ENCODE measurements at places on chromosomes 12 and 14.
A peak's percentile ranks its signal among the peaks of the same experiment; 100 is the strongest.

- DNase-seq: no peak
Observed at GRCh38 chr14:68525516-68525915, 267.4 kb downstream of the ZFP36L1 start.

DNA sequence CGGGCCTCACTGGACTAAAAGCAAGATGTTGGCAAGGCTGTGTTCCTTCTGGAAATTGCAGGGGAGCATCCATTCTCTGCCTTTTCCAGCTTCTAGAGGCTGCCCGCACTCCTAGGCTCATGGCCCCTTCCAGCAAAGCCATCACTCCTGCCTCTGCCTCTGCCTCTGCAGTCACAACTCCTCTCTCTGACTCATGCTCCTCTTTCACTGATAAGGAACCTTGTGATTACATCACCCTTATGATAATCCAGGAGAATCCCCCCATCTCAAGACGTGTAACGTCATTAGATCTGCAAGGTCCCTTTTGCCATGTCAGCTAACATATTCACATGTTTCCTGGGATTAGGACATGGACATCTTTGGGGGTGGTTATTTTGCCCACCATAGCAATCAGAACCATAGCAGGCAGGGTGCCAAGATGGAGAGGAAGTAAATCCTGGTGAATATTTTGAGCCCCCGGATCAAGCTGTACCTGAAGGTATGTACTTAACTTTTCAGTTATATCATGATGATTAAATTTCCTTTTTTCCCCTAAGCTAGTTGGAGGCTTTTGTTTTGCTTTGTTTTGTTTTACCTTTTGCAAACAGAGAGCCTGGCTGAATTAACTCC is 123.6 kb downstream of the SCARB1 start:
- no peak for DNase-seq

DNA sequence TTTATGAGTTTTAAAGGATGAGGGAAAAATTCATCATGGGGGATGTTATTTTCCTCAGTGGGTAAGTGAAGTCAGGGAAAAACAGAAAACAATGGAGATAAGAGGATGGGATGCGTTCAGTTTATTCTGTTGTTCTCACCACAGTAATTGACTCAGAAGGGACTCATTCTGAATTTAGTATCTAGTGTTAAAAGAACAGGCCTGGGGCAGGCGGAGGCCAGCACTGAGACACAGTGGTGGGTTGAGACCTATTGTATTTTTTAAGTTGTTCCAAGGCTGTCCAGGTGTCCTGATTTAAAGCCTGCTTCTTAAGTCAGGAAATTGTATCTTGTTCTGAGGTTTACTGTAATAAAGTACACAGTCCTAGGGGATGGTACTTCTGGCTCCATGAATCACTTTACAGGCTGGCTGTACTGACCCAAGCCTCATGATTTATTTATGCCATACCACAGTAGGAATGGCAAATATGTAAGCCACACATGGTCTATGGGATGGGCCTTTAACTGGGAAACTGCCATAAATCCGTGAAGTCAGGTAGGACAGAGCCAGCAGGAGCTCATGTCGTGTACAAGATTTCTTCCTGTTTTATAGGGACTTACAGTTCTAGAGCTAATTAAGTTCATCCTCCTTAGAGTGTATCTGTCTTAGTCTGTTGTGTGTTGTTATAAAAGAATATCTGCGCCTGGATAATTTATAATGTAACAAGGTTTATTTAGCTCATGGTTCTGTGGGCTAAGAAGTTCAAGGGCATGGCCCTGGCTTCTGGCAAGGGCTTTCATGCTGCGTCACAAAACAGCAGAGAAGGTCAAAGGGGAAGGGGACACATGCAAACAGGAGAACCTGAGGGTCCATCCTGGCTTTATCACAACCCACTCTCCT is 244.1 kb downstream of the FBXL14 start:
- DNase-seq: no peak

DNA sequence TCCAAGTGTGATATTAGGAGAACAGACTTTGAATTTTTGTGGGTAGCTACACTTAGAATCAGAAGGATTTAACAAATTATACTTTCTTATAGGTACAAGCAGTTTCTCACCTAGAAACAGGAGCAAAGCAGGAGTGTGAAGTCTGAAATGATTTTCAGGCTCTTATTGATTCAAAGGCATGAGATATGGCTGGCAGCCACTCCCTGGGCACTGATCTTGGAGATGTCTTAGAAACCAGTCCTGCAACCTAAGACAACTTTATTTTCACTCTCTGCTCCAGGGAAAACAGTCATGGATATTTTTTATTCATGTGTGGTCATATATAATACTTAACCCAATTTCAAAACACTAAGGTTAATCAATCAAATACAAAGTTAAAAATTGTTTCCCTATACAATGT is 254.9 kb upstream of the TMEM132C start:
- DNase-seq: no peak

- peak; percentile 13 for DNase-seq
Observed at GRCh38 chr12:92928421-92928961, 604 bp downstream of the EEA1 start.

- DNase-seq: peak; percentile 2
Observed at GRCh38 chr14:95319312-95320077, at the start of gene CLMN. Gene CLMN, minus strand, starts transcription at chr14:95319908. Its CDS starts 116 bp downstream, at chr14:95319792.

- no peak for DNase-seq
Observed at GRCh38 chr14:77186911-77187648, 5.5 kb downstream of the TMEM63C start.

GRCh38 chr12:96419576-96420276 is 19.5 kb upstream of the CDK17 start:
- DNase-seq: no peak

- no peak for DNase-seq
Observed at GRCh38 chr12:32139064-32139421, 32.4 kb downstream of the BICD1 start.

DNA sequence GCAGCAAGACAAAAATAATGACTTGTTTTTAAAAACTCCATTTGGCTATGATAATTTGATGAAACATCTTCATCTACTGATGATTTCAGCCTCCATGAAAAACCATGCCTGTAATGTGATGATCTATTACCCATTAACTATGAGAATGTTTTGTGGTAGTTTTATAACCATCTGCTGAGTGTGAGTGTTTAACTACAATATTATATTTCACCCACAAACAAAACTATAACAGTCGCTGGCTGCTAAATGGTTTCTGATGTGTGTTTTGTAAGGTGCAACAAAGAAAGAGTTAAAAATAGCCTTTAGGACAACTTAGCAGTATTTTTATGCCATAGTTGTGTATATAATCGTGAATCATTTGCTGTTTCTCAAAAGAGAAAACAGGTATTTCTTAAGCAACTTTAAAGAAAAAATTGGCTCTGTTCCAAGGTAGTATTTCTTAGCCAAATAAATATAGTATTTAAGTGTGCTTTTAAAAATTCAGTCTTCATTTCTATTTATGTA is 4.9 kb downstream of the PTHLH start:
- no peak for DNase-seq

DNA sequence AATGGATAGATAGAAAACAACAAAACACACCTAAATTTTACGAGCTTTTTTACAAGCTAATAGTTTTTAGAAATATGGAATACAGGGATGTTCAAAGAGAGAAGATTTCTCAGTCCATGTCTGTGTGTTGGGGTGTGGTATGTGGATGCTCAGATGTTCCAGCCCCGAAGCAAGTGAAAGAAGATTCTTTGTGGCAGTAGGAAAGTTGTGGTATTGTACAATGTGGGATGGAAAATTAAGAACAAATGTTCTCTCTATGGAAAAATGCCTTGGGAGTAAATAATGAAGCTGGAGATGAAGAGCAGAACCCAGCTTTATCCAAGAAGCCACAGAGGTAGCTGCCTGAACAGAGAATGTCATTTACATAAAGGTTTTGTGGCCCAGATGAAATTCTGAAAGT is 150.3 kb upstream of the PRKD1 start:
- no peak for DNase-seq

DNA sequence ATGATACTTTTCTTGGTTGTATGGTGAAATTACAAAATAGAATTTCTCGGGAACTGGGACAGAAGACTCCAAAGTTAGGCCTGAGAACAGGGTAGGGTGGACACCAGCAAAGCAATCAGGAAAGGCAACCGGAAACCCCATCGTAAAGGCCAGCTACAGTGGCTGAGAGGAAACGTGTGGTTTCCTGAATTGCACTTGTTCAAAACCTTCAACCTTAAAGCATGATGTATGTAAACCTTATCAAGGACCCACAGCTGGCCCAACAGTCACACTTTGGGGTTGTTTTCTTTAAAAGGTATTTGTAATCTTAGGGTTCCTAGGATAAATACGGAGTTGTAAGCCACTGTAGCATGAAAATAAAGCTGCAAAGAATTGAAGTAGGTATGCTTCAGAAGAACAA is 2.2 kb upstream of the PTGDR start:
- DNase-seq: no peak

DNA sequence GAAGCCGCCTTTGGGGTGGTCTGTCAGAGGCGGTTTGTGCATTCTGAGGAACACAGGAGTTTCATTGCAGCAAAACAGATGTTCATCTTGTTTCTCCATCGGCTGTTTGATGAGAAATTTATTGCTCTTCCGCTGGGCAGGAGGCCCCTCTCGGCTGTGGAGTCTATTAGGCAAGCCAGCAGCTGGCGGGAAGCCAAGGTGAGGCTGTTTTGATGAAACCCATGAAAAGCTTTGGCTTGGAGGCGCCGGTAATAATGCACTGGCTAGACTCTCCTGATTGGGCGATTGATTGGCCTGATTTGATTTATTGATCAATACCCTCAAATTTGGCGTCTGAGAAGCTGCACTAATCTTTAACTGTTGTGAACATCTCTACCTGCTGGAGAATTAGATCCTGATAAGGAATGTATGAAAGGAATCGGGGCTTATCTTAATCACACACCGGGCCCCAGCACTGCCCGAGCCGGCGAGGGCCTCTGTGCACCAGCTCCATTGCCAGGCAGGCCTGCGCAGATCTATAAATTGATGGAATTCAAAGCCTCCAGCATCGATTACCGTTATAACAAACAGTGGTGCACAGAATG is 187.7 kb downstream of the PHETA1 start:
- no peak for DNase-seq
